ENCODE measurements at places on chromosomes 16 and 17. TPM values are rescaled to one million over a fixed set of nuclear protein-coding genes. Genes with fewer than 3 reads are reported as not detected.

- DNase-seq, result peak; percentile 39
Measured at GRCh38 chr16:63361032-63361624, 1324.9 kb upstream of the CDH8 start.

TNS4 gene
- polyA plus RNA-seq, result 6.8 TPM

- DNase-seq, result no peak
Measured at GRCh38 chr17:9356488-9356911, 219.1 kb downstream of the STX8 start.

RMI2 gene
- polyA plus RNA-seq, result 6.7 TPM

DNA sequence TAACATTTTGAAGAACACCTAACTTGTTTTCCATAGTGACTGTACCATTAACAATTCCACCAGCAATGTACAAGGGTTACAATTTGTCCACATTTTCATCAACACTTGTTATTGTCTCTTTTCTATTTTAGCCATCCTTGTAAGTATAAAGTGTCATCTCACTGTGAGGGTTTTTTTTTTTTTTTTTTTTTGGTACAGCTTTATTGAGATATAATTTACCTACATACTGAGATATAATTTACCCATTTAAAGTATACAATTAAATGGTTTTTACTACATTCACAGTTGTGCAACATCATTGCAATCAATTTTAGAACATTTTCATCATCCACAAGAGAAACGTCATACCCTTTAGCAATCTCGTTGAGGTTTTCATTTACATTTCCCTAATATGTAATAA is 17.9 kb upstream of the TMIGD1 start:
- no peak for DNase-seq

CMTM1 gene
- 5.0 TPM for polyA plus RNA-seq

DNA sequence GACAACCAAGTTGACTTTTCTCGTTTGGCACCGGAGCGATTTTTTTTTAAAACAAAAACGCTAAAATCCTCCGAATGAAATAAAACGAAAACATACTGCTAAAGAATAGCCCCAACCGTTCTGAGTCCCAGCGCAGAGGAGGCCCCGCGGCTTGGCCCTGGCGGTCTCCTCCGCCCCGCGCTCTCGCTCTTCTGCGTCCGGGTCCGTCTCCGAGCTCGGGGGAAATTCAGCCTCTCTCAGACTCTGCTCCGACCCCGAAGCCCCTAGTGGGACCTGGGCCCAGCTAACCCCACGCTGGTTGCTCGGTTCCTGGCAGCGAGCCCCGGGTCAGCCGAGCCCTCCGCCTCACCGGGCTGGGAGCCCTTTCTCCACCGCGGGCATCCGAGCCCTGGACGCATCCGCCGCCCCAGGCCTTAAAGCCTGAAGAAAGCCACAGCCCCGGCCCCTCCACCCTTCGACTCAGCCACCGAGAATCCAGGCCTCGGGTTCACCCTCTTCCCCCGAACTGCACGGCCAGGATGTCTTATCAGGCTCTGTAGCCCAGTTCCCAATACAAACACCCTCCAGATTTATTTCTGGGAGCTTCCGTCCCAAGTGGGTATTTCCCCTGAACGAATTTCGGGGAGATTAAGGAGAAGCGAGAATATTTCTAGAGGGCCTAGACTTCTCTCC is 1.2 kb downstream of the TBX2 start:
- no peak for DNase-seq

DNA sequence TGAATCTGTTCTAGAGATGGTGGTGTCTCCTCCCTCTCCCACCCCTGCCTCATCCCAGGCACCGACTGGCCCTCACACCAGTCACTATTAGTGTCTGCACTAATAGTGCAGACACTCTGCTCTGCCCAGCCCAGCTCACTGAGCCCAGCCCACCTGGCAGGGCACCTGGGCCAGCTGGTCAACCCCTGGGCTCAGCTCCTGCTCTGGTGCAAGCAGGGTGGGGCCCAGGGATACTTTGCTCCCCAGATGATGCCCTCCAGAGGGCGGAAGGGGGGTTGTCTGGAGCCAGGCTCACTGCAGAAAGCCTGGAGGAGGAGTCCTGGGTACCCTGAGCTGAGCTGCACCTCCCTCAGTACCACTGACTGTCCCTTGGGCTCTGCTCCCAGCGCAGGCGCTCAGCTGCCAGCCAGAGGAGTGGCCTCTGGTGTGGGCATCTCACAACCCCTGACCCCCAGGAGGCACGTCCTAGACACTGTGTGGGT is 14.5 kb downstream of the RAB11FIP4 start:
- no peak for DNase-seq

GRCh38 chr17:27423651-27424050 is 32.6 kb upstream of the KSR1 start:
- no peak for DNase-seq

GRCh38 chr17:28574526-28574925 is 2.2 kb downstream of the ALDOC start:
- DNase-seq, result no peak

GRCh38 chr17:49955157-49955556 is 13.8 kb upstream of the DLX4 start:
- DNase-seq, result no peak

ALDOA gene
- polyA plus RNA-seq, result 871 TPM

GRCh38 chr17:10664571-10664970 is 7.5 kb upstream of the MYH3 start:
- DNase-seq, result no peak

NEUROD2 gene
- polyA plus RNA-seq, result 0.60 TPM
